GM23338 (cell line): ENCODE measurements at places on chromosomes 3 and 15. TPM values are rescaled to one million over a fixed set of nuclear protein-coding genes. Genes with fewer than 3 reads are reported as not detected.

The CRABP1 gene
- total RNA-seq: 127 and 156 TPM in 2 replicates

The FMN1 gene
- 1.6 and 2.1 TPM in 2 replicates for total RNA-seq

The SLC4A7 gene
- 101 and 110 TPM in 2 replicates for total RNA-seq

The COL6A6 gene
- total RNA-seq: 0.04 and 0.07 TPM in 2 replicates

The CLDN16 gene
- total RNA-seq: not detected in 2 replicates

The GOLGA8Q gene
- total RNA-seq: not detected in 2 replicates

The GOLGA6B gene
- total RNA-seq: not detected in 2 replicates

DNA sequence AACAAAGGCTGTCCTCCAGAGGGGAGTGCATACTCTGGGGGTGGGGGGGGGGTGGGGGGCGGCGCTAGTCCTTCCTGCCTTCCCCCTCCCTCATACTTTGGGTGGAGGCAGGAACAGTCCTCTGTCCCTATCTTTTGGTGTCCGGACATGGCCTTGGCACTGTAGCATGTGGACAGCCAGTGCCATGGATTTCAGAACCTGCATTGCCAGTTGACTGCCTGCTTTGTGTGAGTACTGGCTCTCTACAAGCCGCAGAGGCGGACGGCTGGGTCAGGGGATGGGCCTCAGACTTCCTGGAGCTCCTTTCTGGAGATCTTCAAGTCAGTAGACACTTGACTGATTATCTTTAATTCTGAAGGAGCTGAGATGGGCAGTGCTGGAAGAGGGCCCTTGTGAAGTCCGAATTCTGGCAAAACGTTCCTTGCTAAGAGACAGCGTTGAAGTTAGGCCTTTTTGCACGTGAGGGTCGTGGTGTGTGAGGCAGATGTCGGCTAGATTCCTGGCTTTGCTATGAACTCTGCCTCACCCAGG is 2.5 kb downstream of the CLDN11 start:
- H3K4me3 ChIP-seq: no peak overlapping the region
- H3K36me3 ChIP-seq: no peaks in the 10 kb centered on the region
- peaks cover 27% of the 10 kb centered on the region for H3K4me1 ChIP-seq
- no peak for DNase-seq
- H3K27ac ChIP-seq: no peak overlapping the region

DNA sequence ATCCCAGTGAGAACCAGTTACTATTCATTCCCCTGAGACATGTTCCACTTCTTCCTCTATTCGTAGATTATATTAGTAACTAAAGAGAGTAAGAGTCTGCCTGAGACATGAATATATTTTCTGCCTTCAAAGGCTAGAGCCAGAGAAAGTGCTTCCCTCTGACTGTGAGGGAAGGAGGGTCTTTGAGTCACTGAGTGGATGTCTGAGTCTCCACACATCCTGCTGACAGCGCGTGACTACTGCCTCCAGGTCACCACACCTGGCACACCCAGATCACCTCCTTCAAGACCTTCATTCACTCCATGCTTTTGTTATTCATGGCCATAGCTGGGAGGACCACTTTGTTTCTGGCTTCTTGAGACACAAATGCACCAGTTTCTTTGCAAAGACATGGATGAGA is 135.6 kb downstream of the SOX2 start:
- H3K4me1 ChIP-seq: peaks cover 15% of the 10 kb centered on the region
- no peak overlapping the region for H3K27ac ChIP-seq
- H3K4me3 ChIP-seq: no peak overlapping the region
- H3K36me3 ChIP-seq: no peaks in the 10 kb centered on the region
- no peaks in the 10 kb centered on the region for H3K27me3 ChIP-seq

GRCh38 chr3:190322604-190323245 is 479 bp upstream of the CLDN1 start:
- H3K27ac ChIP-seq: no peak overlapping the region
- peak overlapping the region; percentile 78 for H3K4me3 ChIP-seq
- peak; percentile 10 for DNase-seq
- H3K27me3 ChIP-seq: peaks cover 24% of the 10 kb centered on the region

DNA sequence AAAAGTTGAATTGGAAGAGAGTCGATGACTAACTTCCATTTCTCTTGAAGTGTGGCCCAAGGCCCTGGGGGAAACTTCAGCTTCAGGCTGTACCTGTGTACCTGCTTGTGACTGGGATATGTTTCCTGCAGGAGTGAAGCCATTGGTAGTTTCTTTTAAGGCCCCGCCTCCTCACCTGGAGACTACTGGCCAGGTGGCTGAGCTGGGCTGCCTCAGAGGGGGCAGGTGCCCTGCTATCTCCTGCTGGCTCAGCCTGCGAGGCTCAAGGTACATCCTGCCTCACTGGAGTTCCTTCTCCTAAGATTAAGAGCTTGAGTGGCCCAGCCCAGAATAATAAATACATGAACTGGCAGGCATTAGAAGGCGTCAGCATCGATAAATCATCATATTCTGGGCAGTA is 121.6 kb upstream of the ROPN1 start:
- DNase-seq: peak; percentile 12
- H3K4me1 ChIP-seq: no peaks in the 10 kb centered on the region
- no peaks in the 10 kb centered on the region for H3K36me3 ChIP-seq
- H3K27ac ChIP-seq: no peak overlapping the region
- no peak overlapping the region for H3K4me3 ChIP-seq

DNA sequence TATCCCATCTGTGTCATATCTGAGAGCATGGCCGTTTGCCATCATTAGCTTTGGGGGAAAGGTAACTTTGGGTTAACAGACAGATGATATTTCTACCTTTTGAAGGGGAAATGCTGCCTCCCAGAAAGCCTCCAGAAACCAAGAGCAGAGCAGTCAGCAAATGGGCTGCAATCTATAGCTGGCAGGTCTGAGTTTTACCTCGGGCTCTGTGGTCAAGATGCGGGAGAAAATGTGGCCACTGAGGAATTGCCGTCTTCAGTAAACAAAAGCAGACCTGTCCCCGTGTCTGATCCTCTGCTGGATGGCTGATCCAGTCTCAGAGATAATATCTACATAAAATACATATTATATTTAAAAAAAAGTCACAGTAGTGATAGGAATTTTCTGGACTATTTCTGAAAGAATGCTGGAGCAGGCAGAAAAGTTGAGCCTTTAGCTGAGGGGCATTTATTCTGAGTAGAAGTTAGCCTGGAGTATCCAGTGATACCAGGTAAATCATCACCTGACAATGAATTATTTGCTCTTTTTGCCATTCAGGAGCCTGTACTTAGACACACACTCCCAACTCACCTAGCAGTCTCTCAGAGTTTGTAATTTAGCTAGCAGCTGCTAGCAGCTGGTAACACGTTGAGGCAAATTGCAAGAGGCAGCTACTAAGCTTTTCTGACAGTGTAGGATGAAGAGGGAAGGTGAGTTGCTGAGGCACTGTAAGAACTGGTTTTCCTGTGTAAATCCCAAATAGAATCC is 285.3 kb upstream of the RARB start:
- no peak for DNase-seq
- H3K36me3 ChIP-seq: no peaks in the 10 kb centered on the region
- no peaks in the 10 kb centered on the region for H3K27me3 ChIP-seq
- no peak overlapping the region for H3K27ac ChIP-seq
- H3K4me3 ChIP-seq: no peak overlapping the region
- H3K4me1 ChIP-seq: no peaks in the 10 kb centered on the region; the same call in 1 of the 2 replicates

DNA sequence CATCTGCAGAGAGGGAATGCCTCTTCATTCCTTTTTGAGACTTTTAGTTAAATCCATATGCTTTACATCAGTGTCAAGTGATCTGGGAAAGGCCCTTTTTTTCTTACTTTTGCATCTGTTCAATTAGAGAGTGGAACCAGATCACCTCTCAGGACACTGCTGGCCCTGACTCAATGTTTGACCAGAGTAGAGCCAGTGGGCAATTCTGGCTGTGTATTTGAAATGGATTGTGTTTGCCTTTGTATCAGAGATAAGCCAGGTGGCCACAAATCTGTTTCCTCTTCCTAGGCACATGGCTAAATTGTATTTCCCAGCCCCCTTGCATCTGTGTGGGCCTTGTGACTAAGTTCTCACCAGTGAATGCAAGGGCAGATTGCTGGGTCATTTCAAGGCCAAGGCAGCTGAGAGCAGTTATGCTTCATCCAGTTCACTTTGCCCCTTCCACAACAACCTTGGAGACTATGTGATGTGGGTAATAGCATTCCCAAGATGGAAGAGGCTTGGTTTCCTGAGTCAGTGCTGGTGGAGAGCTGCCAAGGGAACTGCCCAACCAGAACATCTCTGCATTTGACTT is 75.6 kb upstream of the CACNA2D3 start:
- no peaks in the 10 kb centered on the region for H3K27me3 ChIP-seq
- no peaks in the 10 kb centered on the region for H3K36me3 ChIP-seq
- peaks cover 5% of the 10 kb centered on the region; the same call in 1 of the 2 replicates for H3K4me1 ChIP-seq
- H3K4me3 ChIP-seq: no peak overlapping the region

DNA sequence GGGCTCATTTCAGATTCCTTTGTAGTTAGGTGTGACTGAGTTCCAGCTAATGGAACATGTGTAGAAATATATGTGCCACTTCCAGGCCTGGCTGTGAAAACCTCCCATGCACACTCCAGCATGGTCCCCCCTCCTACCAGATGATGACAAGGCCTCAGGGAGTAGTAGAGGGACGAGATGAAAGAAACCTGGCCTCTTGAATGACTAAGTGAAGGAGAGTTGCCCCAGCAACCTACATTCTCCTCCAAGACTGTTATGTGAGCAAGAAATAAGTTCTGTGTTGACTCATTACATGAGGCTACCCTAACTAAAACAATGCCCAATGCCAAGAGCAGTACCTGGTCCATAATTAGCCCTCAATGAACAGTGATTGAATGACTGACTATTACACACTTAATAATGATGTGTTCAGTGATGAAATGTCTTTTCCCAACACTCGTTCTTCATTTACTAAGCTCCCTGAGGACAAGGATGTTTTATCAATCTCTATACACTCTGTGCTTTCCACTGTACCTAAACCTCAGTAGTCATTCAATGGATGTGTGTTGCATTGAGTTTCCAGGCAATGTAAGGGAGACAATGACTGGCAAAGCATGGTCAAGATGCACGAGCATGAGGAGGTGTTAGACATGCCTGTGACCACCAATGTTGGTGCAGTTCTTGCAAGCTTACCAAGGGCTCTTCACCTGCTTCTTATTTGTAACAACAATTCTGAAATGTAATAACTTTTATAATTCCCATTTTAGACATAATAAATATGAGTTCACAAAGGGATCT is 62.0 kb upstream of the BCL6 start:
- H3K4me3 ChIP-seq: no peak overlapping the region
- no peak overlapping the region for H3K27ac ChIP-seq
- no peaks in the 10 kb centered on the region for H3K27me3 ChIP-seq
- H3K36me3 ChIP-seq: no peaks in the 10 kb centered on the region
- DNase-seq: no peak

DNA sequence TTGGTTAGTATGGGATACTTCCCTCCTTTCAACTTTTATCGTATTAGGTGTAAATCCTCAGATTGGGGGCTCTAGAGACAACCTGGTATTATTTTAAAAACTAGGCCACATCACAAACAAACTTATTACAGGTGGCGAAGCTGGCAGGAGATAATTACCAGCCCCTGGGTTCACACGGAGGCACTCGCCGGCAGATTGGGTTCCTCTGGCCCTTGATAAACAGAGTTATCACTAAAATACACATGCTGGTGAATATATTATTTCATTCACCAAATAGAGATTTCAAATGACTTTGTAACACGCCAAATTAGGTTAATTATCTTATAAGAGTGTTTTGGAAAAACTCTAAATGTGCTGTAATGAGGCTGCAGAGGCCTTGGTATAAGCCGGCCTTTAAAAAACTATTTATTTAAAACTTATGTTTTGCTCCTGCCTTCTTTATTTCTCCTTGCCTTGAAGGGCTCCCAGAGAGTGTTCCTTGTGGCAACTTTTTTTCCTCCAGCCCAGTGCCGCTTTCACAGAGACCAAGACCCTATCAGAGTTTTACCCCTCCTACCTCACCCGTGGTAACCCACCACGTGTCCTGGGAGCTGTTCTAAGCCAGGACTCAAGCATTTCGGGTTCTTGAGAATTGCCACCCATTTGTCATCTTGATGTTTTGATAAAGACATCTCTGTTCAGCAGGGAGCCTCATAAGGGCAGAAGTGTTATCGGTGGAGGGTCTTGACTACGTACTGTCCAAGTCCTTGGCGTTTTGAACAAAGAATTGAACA is 468.6 kb upstream of the CFAP20DC start:
- no peaks in the 10 kb centered on the region for H3K36me3 ChIP-seq
- no peak overlapping the region for H3K4me3 ChIP-seq
- no peaks in the 10 kb centered on the region; the same call in 1 of the 2 replicates for H3K4me1 ChIP-seq
- no peak for DNase-seq
- no peak overlapping the region for H3K27ac ChIP-seq
- H3K27me3 ChIP-seq: no peaks in the 10 kb centered on the region

DNA sequence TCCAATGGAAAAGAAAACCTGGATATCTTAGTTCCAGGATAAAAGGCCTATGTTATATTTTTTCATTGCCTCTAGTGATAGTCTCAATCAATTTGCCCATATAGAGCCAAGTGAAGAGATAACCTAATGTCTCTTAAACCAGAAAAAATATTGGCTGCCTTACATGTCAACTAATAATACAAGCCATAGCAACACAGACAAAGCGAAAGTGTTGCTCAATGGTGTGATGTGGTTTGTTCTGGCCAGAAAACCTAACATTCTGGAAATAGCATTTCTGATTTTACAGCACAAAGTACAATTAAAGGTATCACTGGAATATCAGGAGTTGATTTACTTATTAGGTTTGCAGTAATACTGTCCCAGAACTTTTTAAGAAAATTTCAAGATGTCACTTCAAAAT is 101.5 kb downstream of the ATP8B4 start:
- no peak for DNase-seq
- no peak overlapping the region for H3K4me3 ChIP-seq
- no peak overlapping the region for H3K27ac ChIP-seq

- no peaks in the 10 kb centered on the region for H3K36me3 ChIP-seq
- H3K27me3 ChIP-seq: no peaks in the 10 kb centered on the region
- peaks cover 4% of the 10 kb centered on the region for H3K4me1 ChIP-seq
- no peak for DNase-seq
Observed at GRCh38 chr3:180789774-180790173, 110.5 kb upstream of the CCDC39 start.

GRCh38 chr15:81146006-81146405 is 11.9 kb downstream of the CFAP161 start:
- H3K27me3 ChIP-seq: no peaks in the 10 kb centered on the region
- no peaks in the 10 kb centered on the region for H3K4me1 ChIP-seq
- H3K27ac ChIP-seq: no peak overlapping the region
- H3K36me3 ChIP-seq: no peaks in the 10 kb centered on the region
